ENCODE measurements at places on chromosomes 11 and 22.

GRCh38 chr11:107851704-107852310 is 6.8 kb downstream of the SLC35F2 start:
- peaks cover 2% of the 10 kb centered on the region for H3K4me1 ChIP-seq
- no peak overlapping the region for H3K27ac ChIP-seq
- no peaks in the 10 kb centered on the region for H3K36me3 ChIP-seq
- no peak overlapping the region for H3K4me3 ChIP-seq
- DNase-seq, result no peak
- H3K27me3 ChIP-seq, result no peaks in the 10 kb centered on the region

GRCh38 chr22:18992543-18993198 is 56.6 kb upstream of the PRODH start:
- H3K27ac ChIP-seq, result no peak overlapping the region
- DNase-seq, result no peak
- H3K36me3 ChIP-seq, result no peaks in the 10 kb centered on the region
- no peaks in the 10 kb centered on the region for H3K4me1 ChIP-seq

GRCh38 chr11:126051117-126051516 is 11.5 kb downstream of the CDON start:
- no peak for DNase-seq
- H3K27ac ChIP-seq, result no peak overlapping the region
- no peaks in the 10 kb centered on the region for H3K27me3 ChIP-seq

DNA sequence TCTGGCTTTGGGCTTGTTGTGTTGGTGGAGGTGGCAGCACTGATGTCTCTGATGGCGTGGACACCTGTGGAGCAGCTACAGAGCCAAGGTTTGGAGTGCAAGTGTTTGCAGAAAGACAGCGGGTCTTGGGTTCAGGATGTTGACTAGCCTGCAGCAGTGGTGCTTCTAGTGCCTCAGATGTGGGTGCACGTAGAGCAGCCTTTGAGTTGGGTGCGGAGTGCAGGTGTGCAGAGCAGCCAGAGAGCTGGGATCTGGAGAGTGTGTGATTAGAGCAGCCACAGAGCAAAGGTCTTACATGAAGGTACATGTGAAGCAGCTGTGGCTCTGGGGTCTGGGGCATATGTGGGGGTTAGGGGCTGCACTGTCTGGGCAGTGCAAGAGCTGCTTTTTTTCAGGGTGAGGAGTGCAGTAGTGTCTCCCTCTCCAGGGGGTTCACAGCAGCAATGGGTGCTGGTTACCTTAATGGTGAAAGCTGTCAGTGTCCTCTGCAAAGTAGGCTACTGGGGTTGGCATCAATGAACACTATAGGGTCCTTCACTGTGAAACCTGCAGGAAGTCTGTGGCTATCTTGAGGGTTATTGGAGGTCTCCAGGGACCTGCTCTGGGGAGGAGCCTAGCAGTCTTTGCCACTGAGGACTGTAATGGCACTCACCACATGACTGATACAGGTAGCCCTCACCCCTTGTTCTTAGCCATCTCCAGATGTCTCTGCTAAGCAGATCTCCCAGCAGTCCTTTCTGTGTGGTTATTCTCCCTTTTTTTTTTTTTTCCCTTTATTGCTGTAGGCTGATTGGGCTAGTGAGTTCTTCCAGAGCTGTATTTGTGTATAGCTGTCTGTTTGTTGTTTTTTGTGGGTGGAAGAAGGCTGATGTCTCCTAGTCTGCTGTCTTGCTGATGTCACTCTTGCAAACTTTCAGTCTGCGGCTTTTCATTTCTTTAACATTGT is 14.3 kb downstream of the BIRC2 start:
- DNase-seq, result no peak
- no peak overlapping the region for H3K4me3 ChIP-seq
- H3K4me1 ChIP-seq, result no peaks in the 10 kb centered on the region
- H3K27ac ChIP-seq, result no peak overlapping the region
- H3K27me3 ChIP-seq, result no peaks in the 10 kb centered on the region

DNA sequence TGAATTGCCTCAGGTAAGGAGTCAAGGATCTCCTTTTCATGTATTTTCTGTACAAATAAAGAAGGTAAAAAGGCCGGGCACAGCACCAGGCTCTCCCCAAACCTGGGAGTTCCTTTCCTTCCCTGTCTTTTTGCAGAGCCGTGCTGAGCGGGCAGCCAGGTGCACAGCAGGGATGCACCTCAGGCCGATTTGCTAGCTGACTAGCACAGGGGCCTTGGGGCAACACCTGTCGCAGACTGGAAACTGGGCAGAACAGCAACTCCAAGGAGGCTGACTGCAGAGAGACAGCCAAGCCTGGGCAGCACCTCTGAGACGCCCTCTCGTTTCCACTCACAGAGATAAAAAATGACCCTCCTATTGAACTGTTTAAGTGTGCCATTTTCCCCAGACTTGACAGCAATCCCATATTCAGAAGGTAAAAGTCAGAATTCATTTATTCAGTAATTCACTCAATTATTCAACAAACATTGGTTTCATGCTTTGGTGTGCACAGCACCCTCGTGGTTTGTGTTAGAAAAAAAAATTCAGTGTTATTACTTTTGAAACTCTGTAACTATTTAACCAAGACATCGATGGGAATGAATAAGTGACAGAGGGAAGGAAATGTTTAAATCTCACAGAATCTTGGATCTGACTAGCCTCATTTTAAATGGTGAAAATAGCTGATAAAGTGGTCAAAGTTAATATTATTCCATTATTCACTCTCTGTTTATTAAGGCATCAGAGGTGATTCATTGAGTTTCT is 120.9 kb downstream of the GALNT18 start:
- H3K4me3 ChIP-seq, result no peak overlapping the region
- no peaks in the 10 kb centered on the region for H3K36me3 ChIP-seq
- DNase-seq, result no peak
- H3K27me3 ChIP-seq, result no peaks in the 10 kb centered on the region
- no peak overlapping the region for H3K27ac ChIP-seq

GRCh38 chr11:106961048-106961447 is 57.2 kb downstream of the GUCY1A2 start:
- no peaks in the 10 kb centered on the region for H3K27me3 ChIP-seq
- no peaks in the 10 kb centered on the region for H3K4me1 ChIP-seq
- no peak overlapping the region for H3K27ac ChIP-seq

GRCh38 chr22:50523458-50523805 is 2.0 kb downstream of the SCO2 start:
- no peaks in the 10 kb centered on the region for H3K27me3 ChIP-seq
- no peak for DNase-seq
- no peak overlapping the region for H3K27ac ChIP-seq
- no peak overlapping the region for H3K4me3 ChIP-seq
- peaks cover 18% of the 10 kb centered on the region for H3K4me1 ChIP-seq

DNA sequence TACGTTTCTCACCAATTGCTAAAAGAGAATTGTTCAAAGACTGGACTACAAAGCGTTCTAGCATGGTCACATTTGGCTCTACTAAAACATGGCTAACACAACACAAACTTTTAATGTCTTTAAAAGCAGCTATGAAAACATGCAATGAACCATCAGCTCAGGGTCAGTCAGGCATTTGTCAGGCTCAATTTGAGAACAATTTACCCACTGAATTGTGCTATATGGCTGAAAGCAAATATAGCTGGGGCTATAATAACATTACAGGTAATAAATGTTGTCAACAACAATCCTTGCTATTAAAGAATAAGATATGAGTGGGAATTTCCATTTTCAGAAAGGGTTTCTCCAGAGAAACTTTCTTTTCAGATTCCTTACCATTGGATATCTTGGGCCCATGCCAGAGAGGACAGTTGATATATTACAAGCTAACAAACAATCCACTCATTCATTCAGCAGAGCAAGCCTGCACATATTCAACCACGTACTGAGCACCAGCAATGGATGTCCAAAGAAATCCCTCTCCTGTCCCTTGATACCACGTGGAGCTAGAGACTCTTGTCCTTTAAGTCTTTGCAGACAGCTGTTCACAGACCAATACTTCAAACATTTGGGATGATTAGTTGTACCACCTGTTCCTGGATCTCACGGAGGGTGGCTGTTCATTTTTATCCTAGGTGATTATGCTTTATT is 82.5 kb upstream of the DDI1 start:
- no peaks in the 10 kb centered on the region for H3K27me3 ChIP-seq
- no peak overlapping the region for H3K4me3 ChIP-seq
- no peak for DNase-seq
- H3K36me3 ChIP-seq, result no peaks in the 10 kb centered on the region

- no peaks in the 10 kb centered on the region for H3K36me3 ChIP-seq
- peak overlapping the region; percentile 43 for H3K4me3 ChIP-seq
- peak overlapping the region; percentile 86 for H3K27ac ChIP-seq
- no peaks in the 10 kb centered on the region for H3K27me3 ChIP-seq
- DNase-seq, result peak; percentile 93
These were observed 756.8 kb downstream of the NTM start for GRCh38 chr11:132126973-132127899.

GRCh38 chr11:112477152-112477551 is 216.5 kb upstream of the PLET1 start:
- H3K27me3 ChIP-seq, result no peaks in the 10 kb centered on the region
- no peak overlapping the region for H3K27ac ChIP-seq
- H3K4me3 ChIP-seq, result no peak overlapping the region

DNA sequence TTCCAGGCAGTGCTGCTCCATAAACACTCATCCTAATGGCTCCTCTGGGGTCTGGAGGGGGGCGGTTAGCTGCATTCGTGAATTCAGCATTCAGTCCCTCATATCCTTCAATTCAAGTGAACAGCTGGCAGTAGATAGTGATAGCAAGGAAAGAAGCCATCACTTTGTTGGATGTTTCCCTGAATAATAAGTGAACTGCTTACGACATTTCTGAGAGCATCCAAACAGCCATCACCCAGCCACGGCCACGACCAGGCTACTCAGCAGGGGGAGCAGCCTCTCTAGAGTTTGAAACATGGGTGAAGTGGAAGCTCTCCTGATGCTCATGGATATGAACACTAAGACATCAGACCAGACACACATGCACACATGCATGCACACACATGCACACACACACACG is 163.6 kb downstream of the NTM start:
- no peak overlapping the region for H3K4me3 ChIP-seq
- no peaks in the 10 kb centered on the region for H3K27me3 ChIP-seq
- H3K4me1 ChIP-seq, result peaks cover 19% of the 10 kb centered on the region
